Esophagus muscularis mucosa (tissue), 4 donors: ENCODE measurements at places on chromosomes 1 and 21.

DNA sequence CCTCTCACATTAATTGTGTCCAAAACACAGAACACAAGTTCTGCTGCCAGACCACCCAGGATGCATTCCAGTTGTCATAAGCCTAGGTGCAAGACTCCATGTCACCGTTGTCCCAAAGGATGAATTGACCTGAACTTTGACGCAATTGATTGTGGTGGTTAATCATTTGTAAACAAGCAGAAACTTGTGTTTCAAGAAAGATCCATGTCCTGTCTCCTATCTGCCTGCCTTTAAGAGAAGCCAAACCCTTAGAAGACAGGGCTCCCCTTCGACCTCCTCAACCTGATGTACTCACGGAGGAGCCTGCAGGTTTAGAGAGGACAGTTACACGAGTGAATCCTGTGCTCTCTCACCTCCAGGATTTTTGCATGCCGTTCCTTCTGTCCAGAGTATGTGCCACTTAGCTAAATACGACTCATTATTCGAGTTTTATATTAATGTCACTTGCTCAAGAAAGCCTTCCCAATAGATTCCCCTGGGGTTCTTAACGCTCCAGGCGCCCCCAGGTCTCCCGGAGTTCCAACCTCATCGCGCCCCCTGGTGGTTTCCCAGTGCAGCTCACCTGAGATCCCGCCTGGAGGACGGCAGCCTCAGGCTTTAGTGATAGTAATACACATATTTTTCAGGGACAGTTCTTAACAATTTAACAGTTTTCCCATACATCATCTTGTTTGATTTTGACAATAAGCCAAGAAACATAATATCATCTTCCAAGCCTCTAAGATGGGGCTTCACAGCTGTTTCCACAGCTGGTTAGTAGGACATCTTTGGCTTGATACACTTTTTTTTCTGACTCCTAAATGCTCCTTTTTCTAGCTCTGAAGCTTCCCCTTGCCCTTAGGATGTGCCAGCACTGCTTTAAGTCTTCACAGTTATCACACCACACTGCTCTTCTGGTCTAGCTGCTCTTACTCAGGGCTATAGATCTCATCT lies 2.4 kb upstream of the C8B start:
- no peak for DNase-seq

DNA sequence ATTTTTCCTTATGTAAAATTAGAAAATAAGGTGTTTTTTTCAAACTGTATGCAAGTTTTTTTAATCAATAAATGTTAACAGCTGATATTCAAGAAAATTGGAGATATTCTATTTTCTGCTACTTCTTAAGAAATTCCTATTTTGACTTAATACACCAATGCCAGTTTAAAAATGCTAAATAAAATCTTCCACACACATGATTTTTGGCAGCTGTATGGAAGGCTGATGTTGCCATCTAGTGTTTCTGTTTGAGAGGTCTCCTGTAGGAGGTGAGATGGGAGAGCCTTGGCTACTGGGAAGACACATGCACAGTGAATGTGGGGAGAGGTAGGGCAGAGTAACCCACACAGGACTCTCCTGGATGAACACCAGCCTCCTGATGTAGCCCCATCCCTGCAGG lies 29.2 kb upstream of the OR2B11 start:
- no peak for DNase-seq

DNA sequence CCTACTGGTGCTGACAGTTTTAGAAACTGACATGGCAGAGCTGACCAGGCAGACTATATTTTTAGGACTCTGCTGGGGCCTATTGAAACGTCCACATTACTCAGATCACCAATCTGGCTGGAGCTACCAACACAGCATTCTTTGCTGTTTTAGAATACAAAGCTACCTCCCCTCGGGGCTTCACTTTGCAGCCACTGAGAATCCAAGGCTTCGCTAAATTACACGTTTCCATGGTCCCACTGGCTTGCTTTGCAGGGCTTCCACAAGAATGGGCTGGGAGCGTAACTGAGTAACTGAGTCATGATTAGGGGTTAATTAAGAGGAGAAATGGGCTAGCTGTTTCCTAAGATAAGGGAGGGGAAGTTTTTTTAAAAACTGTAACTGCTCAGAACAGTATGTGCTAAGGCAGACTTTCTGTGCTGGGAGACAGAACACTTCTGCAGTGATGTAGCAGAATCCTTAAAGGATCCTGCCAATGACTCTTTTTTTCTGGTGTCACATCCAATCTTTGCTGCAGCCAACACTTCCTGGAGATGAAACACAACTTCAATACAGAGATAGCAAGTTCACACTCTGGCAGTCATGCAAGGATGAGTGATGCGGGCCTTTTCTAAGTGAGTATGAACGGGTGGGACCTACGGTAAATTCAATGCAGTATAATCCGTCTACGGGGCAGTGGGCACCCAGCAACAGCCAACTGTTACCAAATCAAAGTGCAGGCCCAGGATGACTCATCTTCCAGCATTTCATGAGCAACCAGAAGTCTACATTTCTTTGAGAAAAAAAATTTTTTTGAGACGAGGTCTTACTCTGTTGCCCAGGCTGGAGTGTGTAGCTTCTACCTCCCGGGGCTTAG lies 21.5 kb downstream of the NDUFS5 start:
- DNase-seq, result peak; percentile 92

DNA sequence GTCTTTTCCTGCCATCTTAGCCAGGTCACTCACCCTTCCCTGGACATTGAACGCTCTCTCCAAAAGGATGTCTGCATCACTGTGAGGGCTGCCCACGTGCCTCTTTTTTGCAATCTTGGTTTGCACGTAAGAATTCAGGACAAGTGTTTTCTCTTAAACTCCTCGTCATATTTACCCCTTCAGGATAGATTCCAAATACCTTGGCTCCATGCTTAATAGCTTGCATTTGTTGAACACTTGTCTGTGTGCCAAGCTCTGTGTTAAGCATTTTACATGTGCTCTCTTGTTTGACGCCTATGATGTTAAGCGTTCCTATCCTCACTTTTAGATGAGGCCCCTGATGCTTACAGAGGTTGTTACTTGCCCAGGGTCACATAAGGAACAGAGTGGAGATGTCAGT lies 29.8 kb downstream of the RCSD1 start:
- DNase-seq, result no peak

GRCh38 chr1:166330096-166330495 lies 163.3 kb upstream of the FAM78B start:
- no peak for DNase-seq

- DNase-seq, result no peak
These were observed 366.9 kb downstream of the S1PR1 start for GRCh38 chr1:101603726-101604125.

DNA sequence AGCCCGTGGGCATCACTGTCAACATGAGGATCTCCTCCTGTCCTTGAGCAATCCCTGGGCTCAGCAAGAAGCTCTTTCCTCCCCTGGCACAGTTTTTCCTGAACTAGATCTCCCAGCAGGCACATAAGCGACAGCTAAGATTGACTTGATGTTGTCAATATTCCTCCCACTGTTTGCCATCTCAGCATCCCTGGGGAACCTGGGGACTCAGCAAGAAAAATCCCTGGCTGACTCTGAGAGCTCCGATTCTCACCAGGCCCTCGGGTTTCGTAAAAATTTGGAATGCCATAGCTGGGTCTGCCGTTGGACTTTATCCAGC lies 687.2 kb downstream of the MATN1 start:
- DNase-seq, result peak; percentile 57

- DNase-seq, result no peak
These were observed 94.5 kb downstream of the SYT2 start for GRCh38 chr1:202615501-202616354.

- no peak for DNase-seq
These were observed 97.7 kb upstream of the IRF2BP2 start for GRCh38 chr1:234707641-234708040.

DNA sequence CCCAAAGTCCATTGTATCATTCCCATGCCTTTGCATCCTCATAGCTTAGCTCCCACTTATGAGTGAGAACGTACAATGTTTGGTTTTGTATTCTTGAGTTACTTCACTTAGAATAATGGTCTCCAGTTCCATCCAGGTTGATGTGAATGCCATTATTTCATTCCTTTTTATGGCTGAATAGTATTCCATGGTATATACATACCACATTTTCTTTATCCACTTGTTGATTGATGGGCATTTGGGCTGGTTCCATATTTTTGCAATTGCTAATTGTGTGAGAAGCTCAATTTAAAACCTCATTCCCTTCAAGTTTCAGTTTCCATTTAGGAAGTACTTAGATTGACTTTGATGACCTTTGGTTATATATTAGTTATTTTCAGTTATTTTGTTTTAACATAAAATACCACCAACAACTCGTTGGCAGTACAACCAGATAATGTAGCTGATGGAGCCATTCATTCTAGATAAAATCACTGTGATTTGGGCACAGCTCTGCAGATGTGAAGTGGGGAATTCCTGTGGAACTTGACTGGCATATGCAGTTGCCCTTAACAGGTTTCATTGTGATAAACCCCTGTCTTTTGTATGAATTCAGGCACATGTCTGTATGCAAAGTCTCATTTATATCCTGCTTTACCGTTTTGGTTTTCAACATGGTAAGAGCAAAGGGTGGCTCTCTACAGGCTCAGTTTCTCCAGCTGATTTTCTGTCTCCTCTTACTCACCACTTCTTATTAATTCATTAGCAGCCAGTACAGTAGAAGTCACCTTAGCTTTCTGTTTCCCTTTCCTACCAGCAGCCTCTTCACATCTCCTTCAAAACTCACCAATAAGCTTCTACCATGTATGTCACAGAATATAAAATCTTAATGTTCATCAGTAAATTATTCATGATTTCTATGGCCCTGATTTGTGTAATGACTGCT lies 170.9 kb downstream of the C1orf21 start:
- no peak for DNase-seq

- DNase-seq, result no peak
These were observed 25.1 kb upstream of the ASPM start for GRCh38 chr1:197171531-197171930.

DNA sequence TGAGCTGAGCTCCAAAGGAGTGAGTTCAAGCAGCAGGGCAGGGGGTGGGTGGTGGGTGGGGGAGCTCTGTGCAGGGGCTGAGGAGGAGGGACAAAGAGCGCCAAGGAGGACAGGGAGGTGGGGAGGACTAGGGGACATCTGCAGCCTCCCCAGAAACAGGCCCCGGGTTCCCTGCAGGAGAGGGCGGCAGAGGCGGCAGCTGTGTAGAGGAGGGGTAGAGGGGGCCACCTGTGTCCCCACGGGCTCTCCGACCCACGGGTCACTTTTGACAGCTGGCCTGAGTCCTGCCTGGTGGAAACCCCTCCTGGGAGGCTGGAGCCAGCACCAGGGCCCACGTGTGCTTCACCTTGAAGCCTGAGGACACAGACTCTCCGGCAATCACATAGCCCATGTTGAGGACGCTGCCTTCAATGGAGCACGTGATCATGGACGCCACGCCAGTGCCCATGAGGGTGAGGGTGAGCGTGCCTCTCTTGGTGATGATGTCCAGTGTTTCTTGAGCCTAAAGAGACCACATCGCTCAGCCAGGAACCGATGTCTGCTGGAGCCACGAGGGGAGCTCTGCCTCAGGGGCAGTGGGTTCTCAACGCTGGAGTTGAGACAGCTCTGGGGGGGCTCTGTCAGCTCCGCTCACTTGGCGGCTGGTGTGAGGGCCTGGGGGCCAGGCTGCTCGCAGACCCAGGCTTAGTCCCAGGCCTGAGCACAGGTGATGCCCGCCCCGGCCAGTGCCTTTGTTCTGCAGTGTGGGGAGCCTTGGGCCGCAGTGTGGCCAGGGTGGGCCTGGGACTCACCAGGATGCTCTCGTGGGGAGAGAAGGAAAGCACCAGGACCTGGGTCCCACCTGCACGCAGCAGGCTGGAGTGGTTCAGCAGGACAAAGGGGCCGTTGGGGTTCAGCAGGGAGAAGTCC lies 6.6 kb upstream of the TMEM52 start:
- no peak for DNase-seq

DNA sequence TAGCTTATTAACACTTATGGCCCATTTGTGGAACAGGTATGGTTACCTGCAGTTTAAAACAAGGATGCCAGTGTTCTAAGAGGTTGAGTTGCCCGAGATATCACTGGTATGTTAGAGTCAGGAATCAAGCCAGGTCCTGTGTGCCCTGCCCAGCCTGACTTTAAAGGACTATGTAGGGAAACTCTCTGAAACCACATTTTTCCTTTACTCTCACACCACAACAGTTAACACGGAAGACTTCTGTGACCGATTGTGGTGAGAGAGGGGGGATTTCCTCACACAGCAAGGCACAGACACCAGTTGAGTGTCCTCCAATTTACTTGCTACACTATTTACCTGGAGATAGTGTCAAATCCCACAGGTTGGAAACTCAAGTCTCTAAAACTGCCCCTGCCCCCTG lies 47.8 kb downstream of the UCK2 start:
- DNase-seq, result no peak

DNA sequence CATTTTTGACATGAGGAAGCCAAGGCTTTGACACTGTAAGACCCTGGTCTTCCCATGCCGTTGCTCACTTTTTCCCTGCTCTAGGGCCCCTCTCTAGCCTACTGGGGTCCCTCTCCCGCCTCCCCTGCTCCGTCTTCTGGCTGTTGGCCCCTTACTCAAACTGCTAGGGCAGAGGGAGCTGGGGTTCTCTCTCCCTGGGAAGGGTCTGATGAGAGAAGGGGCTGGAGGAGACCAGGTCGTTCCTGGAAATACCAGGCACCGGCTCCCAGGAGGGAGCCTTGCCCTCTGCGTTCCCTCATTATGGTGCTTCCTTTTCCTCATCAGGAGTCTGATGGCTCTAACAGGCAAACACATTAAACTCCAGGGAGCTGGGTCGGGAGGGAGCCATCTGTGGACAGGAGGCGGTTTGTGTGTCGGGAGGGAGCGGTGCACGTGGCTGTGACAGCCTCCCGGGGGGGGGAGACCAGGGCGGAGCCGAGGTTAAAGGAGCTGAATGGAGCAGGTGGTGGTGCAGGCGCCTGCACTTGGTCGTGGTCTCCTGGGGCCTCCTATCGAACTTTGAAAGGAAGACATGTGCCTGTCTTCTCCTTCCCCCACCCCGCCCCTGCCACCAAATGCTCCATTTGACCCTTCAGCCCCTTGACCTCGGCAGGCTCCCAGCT lies 35.4 kb upstream of the LHX4 start:
- no peak for DNase-seq

GRCh38 chr1:230382001-230382491 lies 44.1 kb downstream of the PGBD5 start:
- DNase-seq, result no peak

GRCh38 chr1:208048904-208049303 lies 138.0 kb upstream of the CD34 start:
- DNase-seq, result no peak

- DNase-seq, result no peak
These were observed 26.5 kb downstream of the ACTA1 start for GRCh38 chr1:229407206-229408026.

GRCh38 chr1:45623972-45624371 lies at the start of gene CCDC17:
Gene CCDC17 (minus strand): TSS chr1:45624054. CDS start chr1:45623909, 145 bp downstream.
- no peak for DNase-seq
